ENCODE measurements at places on chromosomes 1 and 21. TPM values are rescaled to one million over a fixed set of nuclear protein-coding genes. Genes with fewer than 3 reads are reported as not detected.

Gene CA6
- not detected for total RNA-seq

Gene MROH7
- 0.11 TPM for total RNA-seq

Gene PLA2G5
- not detected for total RNA-seq

Gene PDE4B
- 19.7 TPM for total RNA-seq

Gene PLEKHN1
- total RNA-seq, result 0.77 TPM

Gene KCNE2
- total RNA-seq, result not detected

Gene RAB13
- 70.1 TPM for total RNA-seq

Gene CYP2J2
- 0.33 TPM for total RNA-seq

Gene NIT1
- total RNA-seq, result 25.6 TPM

Gene CNKSR1
- 0.22 TPM for total RNA-seq

Gene VN1R5
- 0.12 TPM for total RNA-seq

Gene HFM1
- total RNA-seq, result 0.87 TPM

Gene OR2AK2
- total RNA-seq, result 0.25 TPM

Gene AP4B1
- 29.9 TPM for total RNA-seq

Gene KCNH1
- total RNA-seq, result 0.22 TPM

Gene HCN3
- 0.89 TPM for total RNA-seq

Gene SEC16B
- 3.4 TPM for total RNA-seq

Gene GLIS1
- total RNA-seq, result 0.22 TPM

Gene LCE2A
- 2.2 TPM for total RNA-seq

Gene RASSF5
- total RNA-seq, result 0.50 TPM

Gene HUNK
- total RNA-seq, result 0.12 TPM

Gene MCM3AP
- total RNA-seq, result 103 TPM

Gene PTCH2
- 0.22 TPM for total RNA-seq

Gene JAM2
- total RNA-seq, result 1.00 TPM

Gene UBXN11
- 4.2 TPM for total RNA-seq

Gene CD1D
- 0.25 TPM for total RNA-seq

Gene NES
- total RNA-seq, result 32.2 TPM

Gene CDC20
- 37.7 TPM for total RNA-seq

Gene SPRR2G
- not detected for total RNA-seq

Gene BARHL2
- total RNA-seq, result not detected

Gene KRTAP13-2
- not detected for total RNA-seq

Gene PTAFR
- total RNA-seq, result 0.33 TPM

Gene PPFIA4
- 10.1 TPM for total RNA-seq

Gene CYB561D1
- 5.4 TPM for total RNA-seq

Gene KIF26B
- 24.1 TPM for total RNA-seq

Gene CLDN14
- total RNA-seq, result 0.37 TPM

Gene TMEM200B
- total RNA-seq, result 21.0 TPM

Gene NBPF26
- 32.7 TPM for total RNA-seq

Gene CSF3R
- total RNA-seq, result 0.11 TPM

Gene NPHS2
- not detected for total RNA-seq

Gene VCAM1
- total RNA-seq, result 3.0 TPM

Gene AADACL4
- not detected for total RNA-seq

Gene RIMS3
- 0.44 TPM for total RNA-seq

Gene LAX1
- under 0.01 TPM for total RNA-seq

Gene RGS18
- not detected for total RNA-seq

Gene GPA33
- not detected for total RNA-seq

Gene HEYL
- total RNA-seq, result not detected

Gene USH2A
- under 0.01 TPM for total RNA-seq

Gene AMY1C
- total RNA-seq, result not detected

Data from uterine smooth muscle cell (primary cell).